ENCODE measurements at places on chromosomes 6 and 20. TPM values are rescaled to one million over a fixed set of nuclear protein-coding genes. Genes with fewer than 3 reads are reported as not detected.

DNA sequence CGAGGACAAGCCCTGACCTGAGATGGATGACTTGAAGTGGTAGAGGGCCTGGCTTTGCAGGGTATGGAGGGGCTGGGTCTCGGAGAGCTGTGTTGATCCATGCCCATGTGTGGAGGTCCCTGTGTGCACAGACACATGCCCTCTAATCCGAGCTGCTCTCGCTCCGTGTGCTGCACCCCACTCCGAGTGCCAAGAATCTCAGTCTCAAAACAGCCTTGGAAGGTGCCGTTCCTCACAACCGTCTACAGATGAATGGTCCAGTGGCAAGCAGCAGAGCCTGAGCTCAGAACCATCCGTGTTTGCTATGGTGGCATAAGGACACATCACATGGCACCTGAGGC, 92.4 kb downstream of the RAMACL start:
- H3K27me3 ChIP-seq = no peaks in the 10 kb centered on the region
- no peaks in the 10 kb centered on the region for H3K4me1 ChIP-seq
- H3K27ac ChIP-seq = no peak overlapping the region
- no peak overlapping the region for H3K4me3 ChIP-seq

DNA sequence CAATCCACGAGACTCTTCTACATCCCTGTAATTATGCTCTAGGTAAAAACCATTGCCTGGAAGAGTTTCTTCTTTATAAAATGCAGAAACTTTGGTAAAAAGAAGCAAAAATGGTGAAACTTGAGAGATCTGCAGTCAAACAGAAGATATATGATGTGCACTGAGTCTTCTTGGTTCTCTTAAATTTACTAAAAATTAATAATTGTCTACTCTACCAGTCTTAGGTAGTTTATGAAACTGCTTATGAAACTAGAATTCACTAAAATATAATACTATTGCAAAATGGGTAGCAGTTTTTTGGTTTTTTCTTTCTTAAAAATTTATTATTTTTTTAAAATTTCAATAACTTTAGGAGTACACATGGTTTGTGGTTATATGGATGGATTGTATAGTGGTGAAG, 519.1 kb upstream of the SOX4 start:
- no peak overlapping the region for H3K27ac ChIP-seq
- H3K4me1 ChIP-seq = no peaks in the 10 kb centered on the region
- DNase-seq = no peak
- H3K27me3 ChIP-seq = no peaks in the 10 kb centered on the region

DNA sequence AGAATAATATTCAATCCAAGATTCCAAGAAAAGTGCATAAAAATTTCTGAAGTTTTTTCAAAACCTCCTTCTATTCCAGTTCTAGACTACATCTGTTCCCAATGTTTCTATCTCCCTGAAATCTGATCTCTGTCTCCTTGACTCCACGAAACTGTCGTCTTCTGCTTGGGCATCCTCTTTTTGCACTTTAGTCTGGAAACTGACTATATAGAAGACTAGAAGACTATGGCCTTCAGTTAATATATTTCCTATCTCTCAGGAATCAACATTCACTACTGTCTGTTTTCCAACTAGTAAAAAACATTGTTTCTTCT, 745.4 kb upstream of the ADGRB3 start:
- no peaks in the 10 kb centered on the region for H3K36me3 ChIP-seq
- DNase-seq = no peak
- no peaks in the 10 kb centered on the region for H3K27me3 ChIP-seq
- no peak overlapping the region for H3K4me3 ChIP-seq
- no peak overlapping the region for H3K27ac ChIP-seq

Gene OR2J2
- total RNA-seq = not detected

Gene OR12D3
- not detected for total RNA-seq

Data from suprapubic skin (tissue), 4 donors.